ENCODE measurements at places on chromosomes 11 and 22. TPM values are rescaled to one million over a fixed set of nuclear protein-coding genes. Genes with fewer than 3 reads are reported as not detected.

- H3K27ac ChIP-seq = no peak overlapping the region
- H3K4me1 ChIP-seq = peaks cover 15% of the 10 kb centered on the region
- no peaks in the 10 kb centered on the region for H3K27me3 ChIP-seq
- DNase-seq = no peak
- H3K36me3 ChIP-seq = no peaks in the 10 kb centered on the region
Observed at GRCh38 chr22:24523873-24524272, 28.7 kb downstream of the UPB1 start.

Gene CRYAB
- 52.9 TPM for total RNA-seq

- no peaks in the 10 kb centered on the region for H3K4me1 ChIP-seq
- no peak for DNase-seq
- H3K4me3 ChIP-seq = no peak overlapping the region
Observed at GRCh38 chr11:74612877-74613276, 20.5 kb downstream of the POLD3 start.

GRCh38 chr11:48085688-48086087, 105.3 kb downstream of the PTPRJ start:
- H3K4me3 ChIP-seq = no peak overlapping the region
- H3K27ac ChIP-seq = no peak overlapping the region
- no peaks in the 10 kb centered on the region for H3K36me3 ChIP-seq

Measured in upper lobe of left lung (tissue), 6 donors.